D721Med (cell line): ENCODE measurements at places on chromosomes 7 and 10.

- no peak for DNase-seq
These were observed 119.4 kb downstream of the PTPRN2 start for GRCh38 chr7:158468181-158468580.

DNA sequence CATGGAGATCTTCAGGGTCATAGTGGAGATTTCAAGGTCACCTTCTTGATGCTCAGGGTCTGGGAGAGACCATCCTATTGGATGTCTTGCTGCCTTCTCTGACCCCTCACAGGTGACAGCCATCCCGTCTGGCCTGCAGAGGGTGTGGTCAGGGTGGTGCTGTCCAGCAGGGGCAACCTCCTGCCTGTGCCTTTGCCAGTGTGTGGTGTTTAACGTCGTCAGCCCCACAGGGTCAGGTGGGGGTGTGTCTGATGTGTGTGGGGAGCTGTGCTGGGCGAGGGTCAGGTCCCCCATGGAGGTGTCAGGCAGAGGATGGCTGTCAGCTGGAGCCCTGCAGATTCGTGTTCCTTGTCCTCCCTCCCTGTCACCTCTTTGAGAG is 16.5 kb downstream of the ADCY1 start:
- no peak for DNase-seq

GRCh38 chr7:108818742-108819141 is 249.1 kb downstream of the DNAJB9 start:
- no peak for DNase-seq

DNA sequence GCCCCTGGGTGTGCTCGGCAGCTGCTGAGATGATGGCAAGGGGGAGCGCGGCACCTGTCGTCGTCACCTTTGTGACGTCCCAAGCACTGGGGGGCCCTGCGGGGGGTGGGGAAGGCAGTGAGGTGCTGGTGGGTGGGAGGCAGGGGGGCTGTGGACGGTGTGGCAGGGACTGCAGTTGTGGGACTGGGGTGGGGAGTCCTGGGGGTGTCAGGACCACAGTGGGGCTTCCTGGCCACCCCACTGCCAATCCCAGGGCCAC is 82.2 kb downstream of the DNAJB6 start:
- DNase-seq = no peak

GRCh38 chr7:69596723-69597277 is 1.5 kb upstream of the AUTS2 start:
- no peak for DNase-seq

DNA sequence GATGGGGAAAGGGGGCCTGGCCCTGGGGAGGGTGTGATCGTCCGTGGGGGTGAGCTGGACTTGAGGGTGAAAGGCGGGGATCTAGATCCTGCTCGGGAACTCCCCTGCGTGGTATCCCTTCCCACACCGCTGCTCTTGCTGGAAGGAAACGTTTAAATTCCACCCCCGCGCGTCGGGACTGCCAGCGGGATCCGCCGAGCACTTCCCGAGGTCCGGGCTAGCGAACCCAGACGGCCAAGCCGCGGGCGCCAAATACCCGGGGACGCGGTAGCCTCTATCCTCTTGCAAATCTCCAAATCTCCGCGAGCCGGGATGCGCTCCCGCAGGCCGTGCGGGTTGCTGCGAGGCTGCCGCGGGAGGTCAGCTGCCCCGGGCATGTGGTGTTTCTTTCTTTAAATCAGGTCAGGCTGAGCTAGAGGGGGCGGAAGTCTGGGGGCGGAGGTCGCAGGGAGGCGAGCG is 904 bp downstream of the NPTX2 start:
- no peak for DNase-seq

- DNase-seq = no peak
These were observed 318.5 kb downstream of the SH2D4B start for GRCh38 chr10:80856186-80856585.

- no peak for DNase-seq
These were observed 6.5 kb downstream of the C10orf95 start for GRCh38 chr10:102444851-102445250.

DNA sequence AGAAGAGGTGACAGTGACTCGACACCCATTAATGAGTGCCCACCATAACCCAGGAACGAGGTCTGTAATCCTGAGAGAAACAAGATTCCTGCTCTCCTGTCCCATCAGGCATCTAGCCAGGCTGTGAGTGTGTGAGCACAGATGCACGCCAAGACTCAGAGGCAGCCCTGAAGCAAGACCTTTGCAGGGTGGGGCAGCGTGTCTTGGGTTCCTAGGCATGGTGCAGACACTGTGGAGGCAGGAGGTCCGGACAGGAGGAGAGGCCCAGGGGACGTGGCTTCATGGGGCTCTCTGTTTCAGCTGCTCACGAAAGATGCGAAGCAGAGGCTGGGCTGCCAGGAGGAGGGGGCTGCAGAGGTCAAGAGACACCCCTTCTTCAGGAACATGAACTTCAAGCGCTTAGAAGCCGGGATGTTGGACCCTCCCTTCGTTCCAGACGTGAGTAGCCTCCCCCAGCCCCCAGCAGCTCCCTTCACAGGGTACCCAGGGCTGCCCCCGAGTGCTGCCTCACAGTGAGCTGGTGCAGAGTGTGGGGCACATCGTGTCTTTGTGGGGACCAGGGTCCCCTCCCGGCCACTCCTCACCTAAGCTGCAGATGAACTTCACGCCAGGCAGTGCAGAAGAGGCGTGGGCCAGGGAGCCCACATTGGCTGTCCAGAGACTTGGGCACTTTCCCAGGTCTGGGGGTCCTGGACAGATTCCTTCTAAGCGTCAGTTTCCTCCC is 94.5 kb downstream of the RGS10 start:
- DNase-seq = no peak

DNA sequence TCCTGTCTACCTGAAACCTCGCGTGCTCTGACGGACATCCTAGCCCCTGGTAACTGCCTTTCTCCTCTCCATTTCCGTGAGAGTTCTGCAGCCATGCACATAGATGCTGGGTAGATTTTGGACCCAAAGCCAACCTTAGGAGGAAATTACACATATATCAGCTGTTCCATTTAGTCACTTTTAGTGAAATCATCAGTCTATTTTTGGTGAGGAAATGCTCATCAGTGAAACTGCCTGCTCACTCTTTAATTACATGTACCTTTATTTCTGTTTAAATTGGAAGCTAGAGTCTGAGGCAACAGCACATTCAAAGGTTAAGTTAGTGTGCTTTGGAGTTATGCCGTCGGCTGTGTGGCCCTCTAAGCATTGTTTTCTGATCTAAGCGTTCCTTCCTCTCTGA is 231.3 kb downstream of the WDR37 start:
- DNase-seq = no peak

- DNase-seq = no peak
These were observed 238.9 kb downstream of the IPMK start for GRCh38 chr10:58028597-58029366.
